ENCODE measurements at places on chromosomes 3 and 15. TPM values are rescaled to one million over a fixed set of nuclear protein-coding genes. Genes with fewer than 3 reads are reported as not detected.

- no peak for DNase-seq
Measured at GRCh38 chr3:76500746-76501275, 539.1 kb upstream of the ROBO2 start.

DNA sequence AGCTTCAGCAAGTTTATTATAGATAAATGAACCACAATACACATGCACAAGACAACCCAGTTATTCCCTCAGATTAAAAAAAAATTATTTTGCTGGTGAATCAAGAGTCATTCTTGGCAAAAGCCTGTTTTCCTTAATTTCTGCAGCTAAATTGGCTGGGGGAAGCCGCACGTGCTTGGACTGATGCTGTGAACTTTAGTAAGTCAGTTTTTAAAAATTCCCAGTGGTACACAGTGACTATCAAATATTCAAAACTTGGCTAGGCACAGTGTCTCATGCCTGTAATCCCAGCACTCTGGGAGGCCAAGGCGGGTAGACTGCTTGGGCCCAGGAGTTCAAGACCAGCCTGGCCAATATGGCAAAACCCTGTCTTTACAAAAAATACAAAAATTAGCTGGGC lies 23.9 kb downstream of the EHD4 start:
- no peak for DNase-seq

DNA sequence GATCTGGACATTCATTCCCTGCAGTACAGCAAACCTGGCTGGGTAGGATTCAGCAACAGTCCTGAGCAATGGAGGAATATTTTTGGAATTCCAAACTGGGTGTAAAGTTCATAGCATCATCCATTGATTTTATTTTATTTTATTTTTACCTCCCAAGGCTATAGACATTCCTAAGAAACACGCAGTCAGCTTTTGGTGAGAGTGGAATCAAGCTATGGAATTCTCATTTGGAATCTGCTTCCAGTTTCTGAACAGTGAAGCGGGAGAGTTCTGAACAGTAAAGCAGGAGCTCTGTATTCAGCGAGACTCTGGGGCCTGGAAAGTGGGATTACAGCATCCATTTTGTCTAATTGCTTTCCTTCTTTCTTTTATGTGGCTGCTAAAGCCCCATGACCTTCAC lies 1.4 kb upstream of the PDZRN3 start:
- DNase-seq: no peak

- DNase-seq: no peak
Measured at GRCh38 chr3:116051040-116051439, 394.2 kb downstream of the LSAMP start.

- DNase-seq: no peak
Measured at GRCh38 chr3:63642488-63642887, 10.0 kb upstream of the SNTN start.

DNA sequence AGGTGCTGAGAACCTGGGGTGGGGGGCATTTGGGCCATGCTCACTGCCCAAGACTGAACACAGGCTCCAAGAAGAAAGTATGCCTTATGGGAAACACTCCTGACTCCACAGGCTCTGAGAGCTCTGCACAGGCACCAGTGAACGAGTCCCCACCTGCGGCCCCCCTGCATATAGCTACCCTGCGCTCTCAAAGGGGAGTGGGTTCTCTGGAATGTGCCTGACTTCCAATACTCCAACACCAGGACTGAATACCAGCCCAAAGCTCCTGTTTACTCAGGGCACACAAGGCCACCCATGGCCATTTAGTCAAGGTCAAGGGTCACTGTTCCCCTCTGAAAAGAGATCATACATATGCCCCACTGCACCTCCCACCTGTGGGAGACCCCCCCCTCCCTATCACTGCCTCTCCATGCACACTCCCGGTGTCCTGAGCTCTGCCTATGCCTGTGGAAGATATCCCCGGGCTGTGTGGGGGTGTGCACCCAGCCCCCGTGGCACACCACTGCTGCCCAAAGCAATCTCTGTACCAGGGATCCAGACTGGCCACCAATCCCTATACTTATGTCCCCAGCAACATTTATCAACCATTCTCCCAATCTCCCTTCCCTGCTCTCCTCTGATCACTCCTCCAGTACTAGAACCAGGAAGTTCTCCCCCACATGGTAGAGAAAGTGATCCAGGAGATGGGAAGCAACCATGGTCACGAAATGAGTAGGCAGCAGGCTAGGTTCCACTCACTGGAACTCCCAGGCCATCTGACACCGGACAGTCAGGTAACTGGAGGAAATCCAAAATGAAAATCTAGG lies 1.5 kb upstream of the PLXNB1 start:
- DNase-seq: no peak

GRCh38 chr3:56122911-56123310 lies 345.4 kb downstream of the ERC2 start:
- no peak for DNase-seq

Gene LYZL4
- total RNA-seq: not detected

GRCh38 chr3:42425736-42426407 lies 15.5 kb upstream of the LYZL4 start:
- DNase-seq: no peak

Gene ALDH1A3
- total RNA-seq: not detected

- no peak for DNase-seq
Measured at GRCh38 chr3:185977679-185978040, 39.8 kb upstream of the TRA2B start.
